ENCODE measurements at places on chromosomes 16 and 17.

DNA sequence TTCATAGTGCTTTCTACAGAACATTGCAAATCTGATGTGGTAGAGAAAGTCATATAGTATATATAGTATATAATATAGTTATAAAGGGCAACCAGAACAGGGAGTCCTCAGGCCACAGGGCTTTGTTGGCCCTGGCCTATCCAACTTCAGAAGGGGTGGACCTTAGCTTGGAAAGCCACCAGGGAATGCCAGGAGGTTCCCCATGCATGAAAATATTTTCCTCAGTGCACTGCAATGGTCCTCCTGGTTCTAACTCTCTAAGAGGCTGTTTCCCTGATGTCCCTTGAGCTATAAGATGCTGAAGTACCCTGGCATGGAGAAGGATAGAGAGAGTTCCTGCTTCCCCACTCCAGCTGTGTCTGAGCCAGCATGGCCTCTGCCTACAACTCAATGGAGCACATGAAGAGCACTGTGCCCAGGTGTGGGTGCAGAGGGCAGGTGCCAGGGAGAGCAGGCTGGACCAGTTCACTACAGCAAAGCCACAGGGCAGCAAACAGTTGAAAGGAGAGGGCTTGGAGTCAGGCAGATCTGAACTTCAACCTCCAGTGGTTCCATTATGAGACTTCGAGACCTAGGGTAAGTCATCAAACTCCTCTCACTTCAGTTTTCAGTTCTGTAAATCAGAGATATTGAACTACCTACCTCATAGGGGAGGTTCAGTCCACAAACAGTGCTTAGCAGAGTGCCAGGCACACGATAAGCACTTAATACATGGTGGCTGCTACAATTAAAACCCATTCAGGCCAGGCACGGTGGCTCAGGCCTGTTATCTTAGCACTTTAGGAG lies 183.1 kb downstream of the SALL1 start:
- DNase-seq, result no peak

DNA sequence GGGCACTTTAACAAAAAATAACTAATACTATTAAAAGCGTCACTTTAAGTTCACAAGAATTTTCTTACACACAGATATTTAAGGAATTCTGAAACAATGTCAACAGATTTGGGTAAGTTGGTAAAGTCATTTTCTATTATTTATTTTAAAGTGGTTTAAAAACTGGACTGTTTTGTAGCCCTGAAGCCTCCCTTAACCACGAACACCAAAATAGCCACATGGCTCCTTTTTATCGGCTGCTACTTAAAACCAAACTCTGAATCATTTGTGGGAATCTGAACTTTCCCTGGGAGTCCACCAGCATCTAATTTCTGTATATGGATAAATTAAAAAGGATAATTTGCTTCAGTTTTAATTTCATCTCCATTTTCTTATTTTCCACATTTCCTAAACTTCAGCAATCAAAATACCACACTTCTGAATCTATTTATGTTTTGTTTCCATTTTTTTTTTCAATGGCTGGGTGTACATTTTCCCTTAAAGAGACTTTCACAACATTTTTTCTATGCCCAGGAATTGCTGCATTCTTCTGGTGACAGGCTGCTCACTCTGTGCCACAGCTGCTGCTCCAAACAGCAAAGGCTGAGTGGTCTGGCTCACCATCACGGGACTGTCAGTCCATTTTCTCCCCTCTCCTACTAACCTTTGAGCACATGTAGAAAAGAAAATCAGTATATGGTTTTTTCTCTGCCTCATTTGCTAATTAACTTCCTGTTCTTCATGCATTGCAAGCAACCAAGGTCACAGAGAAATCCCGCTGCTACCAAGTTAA lies 255.5 kb upstream of the KCNJ16 start:
- no peak for DNase-seq

- DNase-seq, result no peak
Measured at GRCh38 chr17:41695134-41695661, 6.5 kb downstream of the EIF1 start.

GRCh38 chr17:37400505-37400904 lies 6.1 kb downstream of the ACACA start:
- no peak for DNase-seq

- no peak for DNase-seq
Measured at GRCh38 chr17:82317394-82318168, at the start of gene CD7. Gene CD7, minus strand, starts transcription at chr17:82317608. Its CDS starts 113 bp downstream, at chr17:82317495.

DNA sequence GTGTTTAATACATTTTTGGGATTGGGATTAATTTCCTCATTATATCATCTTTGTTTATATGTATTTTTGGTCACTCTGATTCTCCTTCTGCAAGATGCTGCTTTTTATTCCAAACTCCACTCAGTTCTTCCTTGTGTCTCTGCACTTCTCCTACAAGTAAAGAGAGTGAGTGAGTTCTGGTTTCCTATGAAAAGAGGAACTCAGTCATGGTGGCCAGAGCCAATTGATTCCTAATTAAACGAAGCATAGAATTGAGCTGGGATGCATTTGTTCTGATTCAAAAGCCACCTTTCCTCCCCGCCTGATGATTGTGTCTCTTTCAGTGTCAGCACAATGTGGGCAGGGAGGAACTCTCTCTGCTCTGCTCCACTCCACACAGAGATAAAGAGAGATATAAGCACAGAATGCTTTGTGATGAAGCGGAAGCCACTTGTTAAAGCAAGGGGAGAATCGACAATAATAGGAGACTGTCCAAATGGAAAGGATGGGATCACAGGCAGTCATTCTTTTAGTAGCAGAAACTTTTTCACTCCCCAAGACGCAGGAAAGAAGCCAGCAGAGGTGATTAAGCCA lies 121.3 kb upstream of the GOT2 start:
- no peak for DNase-seq
